ENCODE measurements at places on chromosomes 16 and 17. TPM values are rescaled to one million over a fixed set of nuclear protein-coding genes. Genes with fewer than 3 reads are reported as not detected.

Gene CRYBA1
- not detected for polyA plus RNA-seq

Gene MYCBPAP
- polyA plus RNA-seq, result 0.61 TPM

Gene OR2C1
- polyA plus RNA-seq, result not detected

Gene CDK5R1
- polyA plus RNA-seq, result 71.1 TPM

Gene ITGAL
- 1.5 TPM for polyA plus RNA-seq

Gene MT3
- 874 TPM for polyA plus RNA-seq

Gene KREMEN2
- polyA plus RNA-seq, result 1.1 TPM

Gene PRR35
- not detected for polyA plus RNA-seq

Gene CD300LF
- polyA plus RNA-seq, result 0.54 TPM

Gene PMP22
- polyA plus RNA-seq, result 127 TPM

Data from brain (organoid and tissue), 16 donors.